NCI-H226 (cell line): ENCODE measurements at places on chromosomes 7 and 10.

DNA sequence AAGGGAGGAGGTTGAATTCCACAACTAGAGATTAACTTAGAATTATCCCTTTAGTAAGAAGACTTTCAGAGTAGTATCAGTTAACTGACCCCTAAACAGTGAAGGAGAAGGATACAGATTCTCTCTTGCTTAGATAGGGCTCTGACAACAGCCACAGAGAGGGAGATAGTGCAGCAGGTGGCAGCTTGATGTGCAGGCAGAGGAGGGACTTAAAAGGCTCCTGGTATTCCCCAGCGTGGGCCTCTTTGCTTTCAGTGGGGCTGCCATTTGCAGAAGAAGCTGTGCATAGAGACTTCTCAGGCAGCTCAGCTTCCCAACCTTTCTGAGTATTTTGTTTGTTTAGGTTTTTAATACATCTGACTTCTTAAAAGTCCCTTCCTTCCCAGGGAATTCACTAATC lies 16.0 kb downstream of the FZD1 start:
- no peak for DNase-seq

DNA sequence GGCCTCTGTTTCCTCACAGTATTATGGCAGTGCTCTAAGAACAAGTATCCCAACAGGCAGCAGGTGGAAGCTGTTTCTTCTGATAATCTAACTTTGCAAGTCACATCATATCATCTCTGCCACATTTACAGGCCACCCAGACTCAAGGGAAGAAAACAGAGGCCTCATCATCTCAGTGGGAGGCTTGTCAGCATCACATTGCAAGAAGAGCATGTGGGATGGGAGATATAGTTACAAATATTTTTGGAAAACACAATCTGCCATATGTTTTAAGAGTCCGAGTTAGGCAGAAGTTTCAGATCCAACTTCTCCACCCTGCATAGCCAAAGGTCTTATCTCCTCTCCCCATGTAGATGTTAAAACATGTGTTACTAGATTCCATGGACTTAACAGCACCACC lies 130.4 kb upstream of the PDE1C start:
- DNase-seq: no peak

DNA sequence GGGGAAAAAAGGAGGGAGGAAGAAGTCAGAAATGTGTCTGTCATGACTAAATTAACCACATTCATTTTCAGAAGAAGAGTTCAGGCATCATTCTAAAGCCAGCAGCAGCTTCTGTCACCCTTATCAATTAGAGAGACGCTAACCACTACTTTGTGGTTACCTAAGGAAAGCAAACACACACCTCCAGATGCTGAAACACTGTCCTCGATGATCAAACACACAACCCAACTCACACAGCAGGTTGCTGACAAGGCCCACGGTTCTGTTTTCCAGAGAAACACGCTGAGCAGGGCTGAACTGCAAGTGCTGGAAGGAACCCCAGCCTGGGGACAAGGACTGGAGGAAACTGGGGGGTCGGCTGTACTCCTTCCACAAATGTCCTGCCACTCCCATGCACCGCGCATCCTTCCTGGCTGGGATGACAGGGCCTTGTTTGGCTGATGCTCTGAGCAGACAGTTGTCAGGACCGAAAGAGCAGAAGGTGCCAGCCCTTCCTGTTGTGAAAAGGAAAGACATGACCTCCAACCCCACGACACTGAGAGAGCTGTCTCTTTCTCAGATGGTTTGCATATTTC lies 36.6 kb downstream of the PRKCQ start:
- DNase-seq: no peak

DNA sequence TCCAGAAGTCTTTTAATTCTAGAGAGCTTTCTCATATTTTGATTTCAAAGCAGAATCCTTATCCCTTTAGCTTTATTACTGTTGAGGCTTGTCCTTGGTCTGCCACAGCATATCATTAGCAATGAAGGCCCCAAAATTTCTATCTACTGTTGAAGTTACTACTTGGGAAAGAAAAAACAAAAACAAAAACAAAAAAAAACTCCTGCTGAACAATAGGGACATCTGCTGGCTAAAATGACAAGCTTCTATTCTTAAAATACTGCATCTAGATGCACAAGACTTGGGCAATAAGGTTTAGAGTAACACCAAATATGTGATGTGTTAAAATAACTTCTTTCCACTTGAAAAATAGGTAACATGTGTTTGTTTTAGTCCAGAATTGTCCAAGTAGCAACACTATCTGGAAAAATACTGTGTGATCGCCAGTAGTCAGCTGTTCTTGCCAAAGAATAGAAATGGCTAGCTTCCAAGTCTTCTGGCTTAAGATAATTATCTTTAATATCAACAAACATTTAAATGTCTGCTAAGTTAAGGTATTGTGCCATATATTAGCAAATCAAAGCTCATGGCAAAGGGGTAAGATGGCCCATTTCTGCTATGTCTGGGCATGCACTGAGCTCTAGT lies 3.8 kb upstream of the DMTF1 start:
- no peak for DNase-seq
